T-helper 17 cell (primary cell): ENCODE measurements at places on chromosomes 7 and 10.

GRCh38 chr7:4255336-4255735 is 426.8 kb upstream of the FOXK1 start:
- DNase-seq, result no peak

DNA sequence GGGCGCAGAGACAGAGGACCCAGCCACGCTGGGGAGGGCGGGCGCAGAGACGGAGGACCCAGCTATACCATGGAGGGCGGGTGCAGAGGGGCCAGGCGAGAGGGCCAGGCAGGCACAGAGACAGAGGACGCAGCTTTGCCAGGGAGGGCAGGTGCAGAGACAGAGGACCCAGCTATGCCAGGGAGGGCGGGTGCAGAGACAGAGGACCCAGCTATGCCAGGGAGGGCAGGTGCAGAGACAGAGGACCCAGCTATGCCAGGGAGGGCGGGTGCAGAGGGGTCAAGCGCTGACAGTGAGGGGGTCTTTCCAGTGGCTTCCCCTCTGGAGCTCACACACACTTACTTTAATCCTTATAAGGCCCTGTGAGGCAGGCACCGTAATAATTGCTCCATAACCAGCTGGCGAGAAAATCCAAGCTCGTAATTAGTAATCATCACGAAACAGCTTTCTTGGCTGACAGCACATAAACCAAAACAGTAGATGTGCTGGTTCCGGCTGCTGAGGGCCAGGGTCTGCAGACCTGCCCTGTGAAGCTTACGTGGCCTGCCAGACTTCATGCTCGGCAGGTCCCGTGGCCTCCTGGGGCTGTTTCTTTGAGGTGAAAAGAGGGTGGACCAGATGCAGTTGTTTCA is 137.2 kb downstream of the VIPR2 start:
- DNase-seq, result no peak

- no peak for DNase-seq
Observed at GRCh38 chr7:84624527-84624926, 429.9 kb upstream of the SEMA3A start.

DNA sequence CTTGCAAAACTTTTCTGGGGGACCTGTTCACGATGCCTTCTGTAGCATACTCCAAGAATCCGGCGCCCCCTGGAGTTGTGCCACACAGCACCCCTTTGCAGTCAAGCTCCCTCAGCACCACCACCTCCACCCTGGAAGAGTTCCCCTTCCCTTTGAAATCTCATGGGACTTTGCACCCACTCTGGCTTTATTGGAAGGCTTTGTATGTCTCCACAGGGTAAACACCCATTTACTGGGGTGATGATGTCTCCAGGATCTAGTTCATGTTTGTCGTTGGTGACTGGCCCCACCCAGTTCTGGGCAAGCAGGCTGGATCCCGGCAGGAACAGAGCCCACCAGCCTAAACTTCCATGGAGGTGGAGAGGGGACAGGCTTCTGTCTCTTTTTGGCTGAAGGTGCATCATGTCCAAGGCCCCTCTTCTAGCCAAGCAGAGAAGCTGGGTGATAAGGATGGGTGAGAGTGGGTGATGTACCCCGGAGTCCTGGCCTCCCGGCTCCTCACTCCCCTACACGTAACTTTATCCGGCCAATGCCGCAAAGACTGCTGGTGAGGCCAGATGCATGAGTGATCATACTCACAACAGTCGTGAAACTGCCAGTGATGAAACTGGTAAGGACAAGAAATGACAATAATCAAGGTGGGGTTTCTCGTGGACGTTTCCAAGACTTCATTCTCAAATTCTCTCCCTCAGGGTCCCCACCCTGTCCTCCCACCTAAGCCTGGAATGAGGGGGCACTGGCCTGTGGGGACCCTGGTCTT is 695 bp upstream of the CLDN4 start:
- no peak for DNase-seq

DNA sequence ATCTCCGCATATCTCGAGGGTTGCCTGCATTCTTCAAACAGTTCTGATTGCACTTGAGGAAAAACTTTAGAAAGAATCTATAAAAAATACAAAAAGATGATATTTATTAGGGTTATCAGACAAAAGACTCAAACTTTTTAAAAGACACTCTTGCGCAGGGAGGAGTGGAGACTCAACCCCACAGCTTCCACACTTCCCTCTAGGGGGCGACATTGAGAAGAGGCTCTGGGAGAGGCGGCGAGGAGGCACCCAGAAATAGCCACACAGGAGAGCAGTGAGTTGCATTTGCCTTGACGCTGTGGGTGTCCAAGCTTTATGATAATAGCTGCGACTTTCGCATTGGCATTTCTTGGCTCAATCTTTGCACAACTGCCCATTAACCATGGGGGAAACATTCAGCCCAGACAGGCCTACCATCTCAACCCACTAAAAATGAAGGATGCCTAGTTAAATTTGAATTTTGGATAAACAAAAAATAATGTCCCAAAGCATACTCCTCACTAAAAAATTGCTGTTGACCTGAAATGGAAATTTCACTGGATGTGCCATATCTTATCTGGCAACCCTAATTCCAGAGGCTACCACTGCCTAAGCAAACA is 86.2 kb downstream of the EBF3 start:
- DNase-seq, result no peak

DNA sequence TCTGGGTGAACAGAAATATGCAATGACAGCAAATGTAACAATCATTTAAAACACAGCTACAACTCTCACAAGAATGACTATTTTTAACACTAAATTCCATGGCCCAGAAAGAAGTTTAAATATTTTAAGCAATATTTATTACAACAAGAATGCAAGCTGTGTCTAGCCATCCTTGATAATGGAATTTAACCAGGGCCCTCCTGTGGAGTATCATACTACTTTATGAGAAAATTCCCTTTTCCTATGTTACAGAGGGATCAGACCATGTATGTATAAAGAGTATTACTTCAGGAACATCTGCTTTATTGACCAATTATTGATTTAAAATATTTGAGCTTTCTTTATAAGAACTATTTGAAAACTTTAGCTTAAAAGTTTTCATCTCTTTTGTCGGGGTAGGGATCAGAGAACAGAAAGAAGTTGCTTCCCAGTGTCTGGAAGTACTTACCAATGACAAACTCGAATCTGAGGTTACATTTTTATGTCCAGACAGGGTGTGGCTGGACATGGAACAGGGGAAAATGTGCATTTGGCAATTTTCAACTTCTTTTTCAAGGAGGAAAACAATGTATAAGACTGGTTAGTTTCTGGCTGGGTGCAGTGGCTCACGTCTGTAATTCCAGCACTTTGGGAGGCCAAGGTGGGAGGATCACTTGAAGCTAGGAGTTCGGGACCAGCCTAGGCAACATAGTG is 48.3 kb upstream of the NRBF2 start:
- DNase-seq, result no peak

GRCh38 chr7:102978284-102978683 is 65.5 kb downstream of the LRRC17 start:
- DNase-seq, result no peak

GRCh38 chr7:155807789-155808548 is 4.3 kb downstream of the SHH start:
- no peak for DNase-seq

DNA sequence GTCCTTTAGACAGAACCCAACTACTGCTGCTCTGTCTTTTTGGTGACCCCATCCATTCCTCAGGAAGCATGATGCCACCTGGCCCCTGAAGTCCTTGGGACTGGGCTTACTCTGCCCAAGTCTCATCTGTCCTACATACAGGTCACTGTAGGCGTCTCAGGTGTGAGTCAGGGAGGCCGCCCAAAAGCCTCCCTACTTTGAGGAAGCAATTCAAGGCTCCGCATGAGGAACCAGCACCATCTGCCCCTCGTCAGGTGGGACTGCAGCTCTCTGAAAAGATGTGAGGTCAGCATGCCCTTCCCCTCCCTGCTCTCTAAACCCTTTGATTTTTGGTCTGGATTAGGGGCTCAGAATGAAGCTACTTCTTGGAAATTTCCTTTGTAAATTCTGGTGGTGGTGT is 354.8 kb downstream of the CXCL12 start:
- no peak for DNase-seq

GRCh38 chr7:116805100-116805544 is 57.3 kb upstream of the CAPZA2 start:
- DNase-seq, result no peak

- no peak for DNase-seq
Observed at GRCh38 chr7:50226669-50227068, 77.8 kb upstream of the IKZF1 start.

DNA sequence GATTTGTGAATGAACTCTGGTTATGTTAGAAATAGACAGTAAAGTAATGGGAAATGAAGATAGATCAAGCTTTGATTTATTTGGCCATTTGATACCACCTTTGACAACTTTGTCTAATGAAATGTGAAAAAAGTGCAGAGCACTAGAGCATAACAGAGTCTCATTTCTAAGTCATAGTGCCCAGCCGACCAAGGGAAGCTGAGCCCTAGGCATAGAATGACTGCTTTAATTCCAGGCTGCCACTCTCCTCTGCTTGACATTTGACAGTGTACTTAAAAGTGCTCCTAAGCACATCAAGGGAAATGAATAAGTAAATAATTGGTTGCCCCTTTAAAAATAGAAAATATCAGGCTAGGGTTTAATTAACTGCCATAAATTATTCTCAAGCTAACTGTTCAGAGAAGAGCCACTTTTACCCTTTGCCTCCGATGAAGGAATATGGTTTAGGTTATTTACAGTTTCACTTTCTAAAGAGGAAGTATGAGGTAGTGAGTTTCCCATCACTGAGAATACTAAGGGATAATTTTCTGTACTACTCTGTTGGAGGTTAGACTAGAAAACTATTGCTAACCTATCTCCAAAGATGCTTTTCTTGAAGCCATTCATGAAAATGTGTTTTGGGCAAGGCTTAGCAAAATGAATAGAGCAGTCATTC is 591.6 kb downstream of the REEP3 start:
- no peak for DNase-seq

GRCh38 chr7:46484906-46485305 is 563.8 kb upstream of the IGFBP3 start:
- DNase-seq, result no peak

DNA sequence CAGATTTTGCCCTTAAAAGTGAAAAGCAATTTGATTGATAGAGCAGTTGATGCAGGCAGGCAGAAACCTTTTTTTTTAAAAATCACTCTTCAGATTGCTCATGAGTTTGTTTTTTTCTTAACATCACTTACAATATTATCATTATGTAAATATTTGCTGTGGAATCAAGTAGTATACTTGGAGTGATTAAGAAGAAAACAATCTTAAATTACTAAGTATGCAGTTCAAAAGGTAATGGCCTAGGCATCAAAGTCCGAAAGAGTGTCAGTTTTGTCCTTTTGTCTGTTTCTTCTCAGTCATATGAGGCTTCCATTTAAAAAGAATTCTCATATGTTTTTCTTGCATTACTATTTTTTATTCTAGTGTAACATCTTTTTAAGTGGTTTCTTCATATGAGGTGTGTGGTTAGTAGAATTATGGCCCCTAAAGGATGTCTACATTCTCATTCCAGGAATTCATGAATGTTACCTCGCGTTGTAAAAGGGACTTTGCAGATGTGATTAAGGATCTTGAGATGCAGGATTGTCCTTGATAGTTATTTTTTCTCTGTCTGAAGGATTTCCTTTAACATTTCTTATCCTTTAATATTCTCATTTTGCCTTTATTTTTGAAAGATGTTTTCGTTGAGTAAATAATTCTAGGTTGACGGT is 44.0 kb downstream of the BICC1 start:
- DNase-seq, result no peak
